Panc1 (cell line): ENCODE measurements at places on chromosomes 2 and 18. TPM values are rescaled to one million over a fixed set of nuclear protein-coding genes. Genes with fewer than 3 reads are reported as not detected.

GRCh38 chr18:71223486-71223885 is 934.6 kb downstream of the SOCS6 start:
- DNase-seq, result no peak

DNA sequence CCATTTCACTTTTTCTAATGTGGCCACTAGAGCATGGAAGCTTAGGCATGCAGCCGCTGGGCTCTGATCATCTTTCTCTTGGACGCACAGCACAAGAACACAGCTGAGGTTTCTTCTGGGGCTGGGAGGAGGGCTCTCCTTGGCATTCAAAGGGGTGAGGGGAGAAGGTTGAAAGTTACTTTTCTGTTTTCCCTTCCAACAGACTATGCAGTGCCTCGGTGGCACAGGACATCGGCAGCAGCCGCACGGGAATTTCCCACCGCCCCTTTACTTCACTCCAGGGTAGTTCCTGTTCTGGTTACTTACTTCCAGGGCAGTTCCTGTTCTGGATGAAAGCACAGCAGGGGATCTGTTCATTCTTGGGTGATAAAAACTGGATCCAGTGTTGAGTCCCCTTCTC is 18.9 kb upstream of the MAL start:
- no peak for DNase-seq

DNA sequence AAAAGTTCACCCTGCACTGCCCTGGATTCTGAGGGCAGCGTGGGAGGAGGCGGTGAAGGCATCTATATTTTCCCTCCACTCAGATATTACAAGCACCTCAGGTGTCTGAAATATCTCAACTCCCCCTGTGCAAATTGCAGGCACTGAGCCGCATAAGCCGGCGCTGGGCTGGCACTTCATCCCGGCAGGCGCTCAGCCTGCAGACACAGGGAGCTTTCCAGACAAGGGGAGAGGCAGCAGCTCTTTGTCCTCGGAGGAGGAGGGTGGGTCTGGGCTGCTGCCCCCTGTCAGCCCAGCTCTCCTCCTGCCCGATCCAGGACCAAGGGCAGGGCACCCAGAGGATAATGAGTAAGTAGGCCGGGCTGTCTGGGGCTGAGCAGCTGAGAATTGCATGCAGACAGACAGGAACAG is 189.3 kb upstream of the MYT1L start:
- DNase-seq, result no peak

The SLC9A2 gene
- 4.1 TPM for total RNA-seq

The IL1A gene
- total RNA-seq, result not detected

DNA sequence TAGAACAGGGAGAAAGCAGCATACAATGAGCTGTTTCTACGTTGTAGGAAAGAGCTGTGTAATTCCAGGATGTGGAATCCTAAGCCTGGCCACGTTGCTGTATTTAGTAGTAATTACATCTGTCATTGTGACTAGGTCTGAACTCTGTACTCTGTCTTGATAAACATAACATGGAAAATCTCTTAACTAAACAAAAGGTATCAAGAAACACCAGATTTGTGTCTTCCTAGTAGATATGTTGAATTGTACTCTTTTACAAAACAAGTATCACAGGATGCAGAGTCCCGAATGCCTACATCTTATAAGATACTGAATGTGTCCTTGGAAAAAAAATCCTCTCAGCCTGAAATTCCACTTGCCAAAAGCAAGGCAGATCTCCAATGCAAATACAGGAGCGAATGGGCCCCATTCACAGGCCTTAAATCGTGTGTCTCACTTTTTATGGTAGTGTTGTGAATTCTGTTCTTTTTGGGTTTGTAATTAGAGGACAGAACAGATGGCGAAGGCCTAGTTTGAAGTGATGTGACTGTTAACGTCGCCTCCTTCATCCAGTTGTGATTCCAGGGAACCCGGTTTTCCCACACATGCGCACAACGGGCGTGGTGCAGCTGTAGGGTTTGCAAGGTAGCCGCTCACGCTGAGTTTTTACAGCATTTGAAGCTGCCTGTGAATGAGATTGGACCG is 246.5 kb downstream of the GBX2 start:
- DNase-seq, result no peak

The DAW1 gene
- total RNA-seq, result 0.26 TPM

DNA sequence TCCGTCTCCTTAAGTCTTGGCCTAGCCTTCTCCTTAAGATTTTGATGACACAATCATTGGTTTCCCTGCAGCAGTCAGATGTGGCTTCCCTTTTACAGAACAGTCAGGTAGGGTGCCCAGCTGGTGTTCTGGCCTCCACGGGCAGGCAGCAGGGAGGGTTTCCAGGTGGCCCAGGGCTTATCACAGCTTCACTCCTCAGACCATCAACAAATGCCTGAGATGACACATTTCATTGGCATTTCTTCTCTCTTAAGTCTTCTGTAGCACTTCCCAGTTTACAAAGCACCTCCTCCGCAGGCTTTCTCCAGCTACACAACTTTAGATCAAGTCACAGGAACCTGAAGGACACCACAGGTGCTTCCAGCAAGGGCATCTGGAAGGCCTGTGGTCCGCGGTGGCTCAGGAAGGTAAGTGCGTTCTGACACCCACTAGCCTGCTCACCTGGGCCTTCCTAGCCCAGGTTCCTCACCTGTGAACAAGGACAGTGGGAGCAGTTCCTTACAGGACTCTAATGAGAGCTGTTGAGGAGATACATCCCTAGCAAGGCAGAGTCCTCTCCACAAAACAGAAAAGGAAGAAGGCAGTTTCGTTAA is 37.6 kb downstream of the PTPN18 start:
- DNase-seq, result no peak

DNA sequence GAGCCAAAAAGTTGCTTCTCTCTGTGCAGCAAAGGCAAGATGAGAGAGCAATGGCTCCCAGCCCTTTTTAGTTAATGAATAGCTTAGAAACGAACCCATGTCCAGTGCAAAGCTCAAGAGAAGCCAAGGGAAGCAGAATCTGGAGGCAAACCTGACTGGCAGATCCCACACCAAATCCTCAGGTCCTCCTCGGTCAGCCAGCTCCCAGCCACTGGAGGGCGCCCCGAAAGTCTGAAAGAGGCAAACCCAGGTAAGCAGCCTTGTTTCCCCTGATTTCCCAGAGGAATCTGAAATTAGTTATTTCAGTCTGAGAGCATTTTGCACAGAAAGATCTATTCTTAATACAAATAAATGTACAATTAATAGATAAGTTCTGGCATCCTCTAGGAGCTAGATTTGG is 71.3 kb upstream of the PID1 start:
- DNase-seq, result peak; percentile 5

DNA sequence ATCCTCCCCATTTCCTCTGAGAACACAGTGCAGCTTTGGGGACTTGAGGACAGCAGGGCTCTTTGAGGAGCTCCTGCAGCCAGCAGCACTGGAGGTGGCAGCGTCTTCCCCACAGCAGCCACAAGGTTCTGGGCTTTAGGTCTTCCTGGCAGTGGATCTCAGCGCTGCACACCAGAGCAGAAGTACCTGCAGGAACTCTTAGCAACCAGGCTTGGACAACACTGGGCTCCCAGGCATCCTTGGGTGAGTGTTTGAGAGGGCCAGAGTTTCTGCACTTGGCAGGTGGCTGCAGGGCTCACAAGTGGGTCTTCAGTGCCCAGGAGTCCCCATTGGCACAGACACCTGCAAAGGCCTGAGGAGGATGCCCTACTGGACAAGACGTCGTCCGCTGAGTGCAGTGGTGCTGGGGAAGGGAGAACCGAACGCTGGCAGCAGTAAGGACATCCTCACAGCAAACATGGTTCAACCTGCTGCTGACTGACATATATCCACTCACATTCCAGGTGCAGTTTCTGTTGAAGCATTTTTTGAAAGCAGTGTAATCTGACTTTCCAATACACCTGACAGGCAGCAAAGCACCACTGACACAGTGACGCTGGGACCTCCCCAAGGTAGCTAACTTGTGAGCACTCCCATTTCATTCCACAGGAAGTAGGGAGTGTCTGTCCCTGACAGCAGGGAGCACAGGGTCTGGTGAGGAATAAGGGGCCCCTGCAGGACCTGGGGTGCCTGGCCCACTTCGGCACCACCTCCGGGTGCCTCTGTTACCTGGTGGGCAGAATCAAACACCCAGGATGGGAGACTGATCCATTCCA is 149.9 kb upstream of the COPS8 start:
- no peak for DNase-seq

DNA sequence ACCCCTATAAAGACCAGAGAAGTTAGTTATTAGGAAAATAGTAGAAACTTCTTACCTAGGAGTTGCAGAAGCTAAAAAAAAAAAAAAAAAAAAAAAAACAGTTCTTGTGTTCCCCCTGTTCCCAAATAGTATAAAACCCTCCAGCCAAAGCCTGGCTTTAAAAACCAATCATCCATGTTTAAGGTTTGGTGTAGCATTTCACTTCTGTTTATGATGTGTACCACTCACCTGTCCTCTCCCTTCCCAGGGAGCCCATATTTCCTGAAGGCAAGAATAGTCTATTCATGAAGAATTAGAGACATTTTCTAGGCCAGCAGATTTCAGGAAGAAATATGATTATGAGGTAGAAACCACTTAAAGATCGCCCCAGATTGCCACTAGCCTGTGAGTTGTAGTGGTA is 273.6 kb downstream of the SETBP1 start:
- no peak for DNase-seq

GRCh38 chr2:223222397-223222796 is 170.4 kb downstream of the KCNE4 start:
- DNase-seq, result no peak

DNA sequence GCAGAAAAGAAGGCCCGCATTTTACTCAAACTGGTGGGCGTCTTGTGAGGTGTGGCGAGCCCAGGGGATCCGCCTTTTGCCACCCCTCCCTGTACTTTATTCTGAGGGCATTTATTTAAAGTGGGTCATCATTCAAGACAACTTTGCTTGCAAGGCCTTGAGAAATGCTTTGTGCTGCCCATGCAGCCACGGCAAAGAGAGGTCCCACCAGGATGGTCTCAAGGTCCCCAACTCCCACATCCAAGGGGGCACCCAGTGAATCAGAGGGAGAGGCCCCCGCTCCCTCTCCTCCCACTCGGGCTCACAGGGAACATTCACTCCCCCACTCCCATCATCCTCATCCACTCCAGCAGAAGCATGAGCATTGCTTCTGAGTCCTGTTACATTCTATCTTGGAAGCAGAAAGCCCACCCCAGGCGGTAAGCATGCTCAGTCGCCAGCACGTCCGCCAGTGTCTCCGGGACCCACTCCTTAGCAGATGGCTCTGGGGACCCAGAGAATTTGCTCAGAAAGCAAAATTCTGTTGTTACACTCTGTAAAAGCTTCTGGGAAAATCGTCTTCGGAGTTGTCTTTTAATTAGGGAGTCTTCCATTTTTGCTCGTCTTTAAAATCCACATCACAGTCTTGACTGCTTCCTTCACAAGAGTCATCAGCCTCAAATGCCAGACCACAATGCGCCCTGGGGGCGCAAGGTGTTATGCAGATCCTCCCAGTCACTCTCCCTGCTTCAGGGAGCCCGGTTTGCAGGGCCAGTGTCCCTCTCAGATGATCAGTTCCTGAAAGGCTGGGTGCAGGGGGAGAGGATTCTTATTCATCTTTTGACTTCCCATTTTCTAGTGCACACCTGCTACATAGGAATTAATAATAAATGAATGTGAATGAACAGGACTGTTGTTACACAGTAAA is 99.4 kb upstream of the NCK2 start:
- DNase-seq, result no peak

The MYOM1 gene
- 0.92 TPM for total RNA-seq

The CAPN14 gene
- total RNA-seq, result 0.05 TPM

- DNase-seq, result no peak
Measured at GRCh38 chr2:172639256-172639655, 83.4 kb downstream of the PDK1 start.

The OTOS gene
- total RNA-seq, result not detected

The ALPI gene
- total RNA-seq, result not detected

The SLC8A1 gene
- 0.59 TPM for total RNA-seq

The HNMT gene
- total RNA-seq, result 4.1 TPM

GRCh38 chr18:75111760-75112159 is 97.2 kb downstream of the PTGR3 start:
- DNase-seq, result no peak

GRCh38 chr2:210527286-210527685 is 29.1 kb upstream of the CPS1 start:
- DNase-seq, result no peak

- no peak for DNase-seq
Measured at GRCh38 chr2:235238537-235238936, 255.3 kb upstream of the AGAP1 start.

DNA sequence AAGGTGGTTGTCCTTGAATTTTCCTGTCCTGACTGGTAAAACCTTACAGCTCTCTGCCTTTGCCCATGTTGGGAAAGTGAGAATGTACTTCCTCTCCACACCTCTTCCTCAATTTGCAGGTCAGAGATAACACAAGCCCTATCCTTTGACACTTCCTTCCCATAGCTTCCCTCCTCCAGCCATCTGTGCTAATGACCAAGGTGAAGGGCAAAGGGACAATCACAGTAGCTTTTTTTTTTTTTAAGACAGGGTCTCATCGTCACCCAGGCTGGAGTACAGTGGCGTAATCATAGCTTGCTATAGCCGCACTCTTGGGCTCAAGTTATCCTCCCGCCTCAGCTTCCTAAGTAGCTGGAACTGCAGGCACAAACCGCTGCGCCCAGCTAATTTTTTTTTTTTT is 24.3 kb upstream of the STPG4 start:
- DNase-seq, result no peak

The TSHZ1 gene
- total RNA-seq, result 10.0 TPM

DNA sequence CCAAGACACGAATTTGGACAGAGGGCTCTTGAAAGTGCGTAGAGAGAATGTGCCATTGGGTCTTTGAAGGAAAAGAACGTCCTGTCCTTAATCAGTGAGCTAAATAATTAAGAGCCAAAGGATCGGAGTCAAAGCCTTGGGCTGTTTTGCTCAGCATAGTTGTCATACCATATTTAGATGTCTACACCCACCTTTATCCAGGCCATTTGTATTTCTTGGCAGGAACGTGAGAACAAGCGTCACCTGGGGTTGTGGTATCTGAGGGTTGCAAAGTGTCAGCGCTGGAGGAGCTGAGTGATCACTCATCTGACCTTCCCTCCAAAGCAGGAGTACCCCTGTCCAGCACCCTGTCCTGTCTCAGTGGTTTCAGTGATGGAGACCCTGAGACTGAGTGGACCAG is 4.5 kb downstream of the LPIN1 start:
- DNase-seq, result no peak

DNA sequence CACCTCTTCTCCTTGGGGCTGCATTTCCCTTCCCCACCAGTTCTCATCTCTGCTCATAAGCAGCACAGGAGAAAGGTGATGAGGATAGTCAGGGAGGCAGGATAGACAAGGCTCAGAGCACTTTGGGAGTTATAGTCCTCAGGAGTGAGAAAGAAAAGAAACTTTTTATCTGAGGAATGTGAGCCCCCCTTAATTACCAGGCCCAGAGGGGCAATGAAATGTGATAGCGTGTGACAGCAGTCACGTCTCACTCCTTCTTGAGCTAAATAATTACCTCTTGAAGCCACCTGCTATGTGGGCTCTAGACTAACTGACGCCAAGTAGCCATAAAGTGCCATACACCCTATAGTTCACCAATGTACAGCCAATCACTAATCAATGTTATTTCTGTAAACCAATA is 105.8 kb downstream of the SPP2 start:
- no peak for DNase-seq

- DNase-seq, result no peak
Measured at GRCh38 chr18:59189008-59189407, 30.9 kb upstream of the GRP start.

The RFTN2 gene
- total RNA-seq, result not detected

The GALR1 gene
- total RNA-seq, result not detected

The MAP2 gene
- 44.9 TPM for total RNA-seq

GRCh38 chr18:60847517-60847916 is 474.9 kb upstream of the MC4R start:
- DNase-seq, result no peak
